ENCODE measurements at places on chromosomes 1 and 21.

- DNase-seq: no peak
These were observed 19.3 kb upstream of the KLHDC8A start for GRCh38 chr1:205375835-205376545.

GRCh38 chr1:225567789-225568188 is 85.1 kb downstream of the ENAH start:
- DNase-seq: peak; percentile 36

DNA sequence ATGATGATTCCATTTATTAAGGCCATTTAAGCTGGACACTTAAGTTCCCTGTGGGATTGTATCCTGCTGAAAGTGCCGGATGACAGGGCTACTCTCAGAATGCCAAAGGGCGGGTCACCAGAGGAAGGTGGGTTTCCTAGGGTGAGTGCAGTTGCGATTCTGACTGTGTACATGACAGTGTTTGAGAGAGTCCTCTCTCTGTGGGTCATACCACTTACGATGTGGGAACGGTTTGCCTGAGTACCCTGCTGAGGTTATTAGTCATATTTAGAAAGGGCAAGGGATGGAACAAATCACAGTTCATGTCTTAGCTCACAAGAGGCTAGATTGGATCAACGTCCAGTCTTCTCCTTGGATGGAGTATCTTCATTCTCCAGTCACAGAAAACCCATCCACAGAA is 461.9 kb downstream of the CAMTA1 start:
- no peak for DNase-seq

GRCh38 chr1:88466011-88466410 is 218.1 kb upstream of the PKN2 start:
- DNase-seq: no peak

GRCh38 chr1:219399446-219399845 is 213.5 kb downstream of the ZC3H11B start:
- DNase-seq: no peak

- DNase-seq: no peak
These were observed 497.0 kb upstream of the USP24 start for GRCh38 chr1:55712148-55712547.

DNA sequence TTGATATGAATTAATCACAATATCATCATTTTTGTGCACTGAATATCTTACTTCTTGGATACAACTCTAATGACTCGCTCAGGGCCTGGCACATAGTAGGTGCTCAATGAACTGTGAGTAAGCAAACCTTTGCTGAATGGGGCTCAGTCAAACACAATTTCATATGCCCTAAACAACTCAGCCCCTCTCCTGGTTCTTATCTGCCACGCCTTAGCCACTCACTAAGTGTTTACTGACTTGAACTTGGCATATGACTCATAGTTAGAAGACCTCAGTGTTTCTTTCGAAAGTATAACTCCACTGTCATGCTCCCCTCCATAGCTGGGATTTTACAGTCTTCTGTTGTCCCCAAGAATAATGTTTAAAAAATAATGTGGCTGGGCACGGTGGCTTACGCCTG is 4.8 kb upstream of the IFNLR1 start:
- peak; percentile 47 for DNase-seq

- no peak for DNase-seq
These were observed 13.9 kb upstream of the TMEM222 start for GRCh38 chr1:27307874-27308598.

DNA sequence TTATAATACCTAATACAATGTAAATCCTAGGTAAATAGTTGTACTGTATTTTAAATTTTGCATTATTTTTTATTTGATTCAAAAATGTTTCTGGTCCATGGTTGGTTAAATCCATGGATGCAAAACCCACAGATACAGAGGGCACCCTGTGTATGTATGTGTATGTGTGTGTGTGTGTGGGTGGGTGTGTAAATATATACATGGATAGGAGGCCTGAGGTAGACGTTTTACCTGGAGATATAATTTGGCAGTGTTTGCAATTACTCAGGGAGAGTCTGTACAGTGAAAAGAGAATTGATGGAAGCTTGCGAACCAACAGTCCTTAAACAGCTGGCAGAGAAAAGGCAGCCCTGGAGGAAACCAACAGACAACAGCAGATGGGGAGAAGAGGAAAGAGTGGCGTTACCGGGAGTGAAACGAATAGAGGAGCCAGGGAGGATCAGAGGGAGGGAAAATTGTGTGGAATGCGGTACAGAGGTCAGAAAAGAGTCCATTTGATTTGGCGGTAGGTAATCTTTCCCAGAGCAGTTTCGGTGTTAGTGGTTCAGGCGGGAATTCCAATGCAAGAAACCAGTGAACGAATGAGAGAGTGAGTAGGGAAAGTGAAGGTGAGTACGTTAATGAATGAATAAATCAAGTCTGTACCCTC is 47.9 kb upstream of the NBL1 start:
- peak; percentile 33 for DNase-seq

DNA sequence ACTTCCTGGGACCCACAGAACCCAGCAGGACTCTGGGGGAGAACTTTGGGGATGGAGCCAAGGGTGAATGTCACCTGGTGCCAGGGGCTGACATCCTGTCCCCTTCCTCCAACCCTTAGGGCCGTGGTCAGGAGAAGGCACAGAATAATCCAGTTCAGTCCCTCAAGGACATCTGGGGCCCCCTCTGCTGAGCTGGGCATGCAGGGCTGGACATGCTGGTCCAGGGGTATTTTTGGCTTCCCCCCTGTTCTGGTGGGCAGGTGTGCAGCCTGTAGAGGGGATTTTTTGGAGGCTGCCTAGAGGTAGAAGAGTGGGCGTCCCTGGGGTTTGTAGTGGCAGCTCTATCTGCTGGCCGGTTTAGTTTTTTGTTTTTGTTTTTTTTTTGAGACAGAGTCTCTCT is 3.4 kb upstream of the CROCC start:
- DNase-seq: no peak

DNA sequence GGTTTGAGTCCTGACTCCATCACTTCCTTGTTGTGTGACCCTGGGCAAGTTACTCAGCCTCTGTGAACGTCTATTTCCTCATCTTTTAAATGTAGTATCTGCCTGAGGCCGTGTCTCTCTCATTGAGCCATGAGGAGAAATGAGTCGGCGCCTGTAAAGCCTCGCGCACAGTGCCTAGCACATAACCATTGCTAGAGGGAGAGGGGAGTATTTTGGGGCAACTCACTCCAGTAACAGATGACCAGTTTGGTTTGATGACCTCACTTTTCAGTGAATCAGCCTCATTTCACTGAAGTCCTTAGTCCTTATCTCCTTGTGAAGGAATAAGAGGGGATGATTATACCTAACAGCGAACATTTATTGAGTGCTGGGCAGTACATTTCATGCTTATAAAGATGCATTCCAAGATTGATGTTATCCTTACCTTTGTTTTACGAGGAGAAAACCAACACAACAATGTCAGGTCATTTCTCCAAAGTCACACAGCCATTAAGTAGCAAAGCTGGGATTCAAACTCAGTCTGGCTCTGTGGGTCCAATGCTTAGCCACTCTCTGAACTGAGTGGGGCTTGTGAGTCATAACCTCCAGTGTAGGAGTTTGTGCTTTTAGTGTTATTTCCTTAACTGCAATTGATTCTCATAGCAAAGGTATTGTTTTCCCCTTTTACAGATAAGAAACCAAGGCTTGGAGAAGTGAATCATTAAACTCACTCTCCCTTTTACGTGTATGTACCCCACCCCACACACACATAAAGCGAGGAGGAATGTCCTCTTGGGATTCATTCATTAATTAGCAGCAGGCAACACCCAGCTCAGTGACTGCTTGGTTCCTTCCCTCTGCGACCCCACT is 25.9 kb downstream of the KCNC4 start:
- peak; percentile 29 for DNase-seq

- no peak for DNase-seq
These were observed 66.0 kb downstream of the BCAR3 start for GRCh38 chr1:93615582-93616150.

DNA sequence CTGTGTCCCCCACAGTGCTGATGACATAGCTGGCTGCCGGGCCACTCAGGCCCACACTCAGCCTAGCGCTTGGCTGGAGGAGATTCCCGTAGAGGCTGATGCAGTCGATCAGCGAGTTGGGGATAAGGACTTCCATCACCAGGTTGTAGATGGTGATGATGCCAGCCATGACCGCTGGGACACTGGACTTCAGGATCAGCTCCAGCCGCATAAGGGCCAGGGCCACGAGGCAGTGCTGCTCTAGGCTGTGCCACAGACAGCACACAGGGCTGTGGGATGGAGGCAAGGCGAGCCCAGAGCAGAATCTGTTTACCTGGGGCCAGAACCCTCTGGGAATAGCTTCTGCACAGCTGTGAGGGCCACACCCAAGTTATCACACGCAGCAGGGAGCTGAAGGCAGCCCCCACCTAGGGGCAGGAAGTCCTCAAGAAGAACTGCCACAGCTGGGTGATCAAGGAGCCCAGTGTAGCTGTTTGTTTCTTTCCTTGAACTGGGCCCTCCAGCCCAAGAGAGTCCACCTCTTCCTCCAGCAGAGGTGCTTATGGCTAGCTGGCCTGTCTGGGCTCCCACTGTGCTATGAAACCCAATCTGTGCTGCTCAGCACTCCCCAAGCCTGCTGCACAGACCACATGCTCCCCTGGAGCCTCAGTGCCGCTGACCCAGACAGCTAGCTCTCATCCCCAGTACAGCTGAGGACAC is 6.2 kb downstream of the SLC2A1 start:
- DNase-seq: peak; percentile 88

DNA sequence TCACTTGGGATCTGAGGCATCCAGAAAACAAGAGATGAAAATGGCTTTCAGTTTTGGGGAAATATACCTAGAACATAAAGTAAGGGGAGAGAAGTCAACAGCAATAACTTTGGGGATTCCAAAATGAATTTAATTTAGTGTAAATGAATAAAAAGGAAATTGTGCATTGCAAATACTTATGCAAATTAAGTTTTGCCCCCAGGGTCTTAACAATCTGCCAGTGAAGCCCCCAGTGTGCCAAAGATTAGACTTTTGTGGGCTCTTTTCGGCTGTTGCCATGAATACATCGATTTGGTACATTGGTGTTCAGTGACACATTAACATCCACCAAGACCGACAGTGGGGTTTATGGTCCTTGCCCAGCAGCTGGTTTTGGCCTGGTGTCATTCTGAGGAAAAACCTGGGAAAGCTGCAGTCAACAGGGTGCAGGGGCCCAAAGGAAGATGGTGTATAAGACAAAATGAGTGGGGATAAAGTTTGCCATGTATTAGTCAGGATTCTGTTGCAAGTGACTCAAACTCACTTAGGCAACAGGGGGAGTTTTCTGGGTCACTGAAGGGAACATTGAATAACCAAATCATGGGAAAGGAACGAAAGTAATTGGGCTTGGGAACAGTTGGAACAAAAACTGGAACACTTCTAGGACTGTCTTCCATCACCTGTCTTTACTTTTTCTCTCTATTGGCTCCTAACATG is 30.2 kb upstream of the IGSF3 start:
- no peak for DNase-seq

GRCh38 chr1:210330279-210330866 is 1.7 kb downstream of the HHAT start:
- peak; percentile 94 for DNase-seq

DNA sequence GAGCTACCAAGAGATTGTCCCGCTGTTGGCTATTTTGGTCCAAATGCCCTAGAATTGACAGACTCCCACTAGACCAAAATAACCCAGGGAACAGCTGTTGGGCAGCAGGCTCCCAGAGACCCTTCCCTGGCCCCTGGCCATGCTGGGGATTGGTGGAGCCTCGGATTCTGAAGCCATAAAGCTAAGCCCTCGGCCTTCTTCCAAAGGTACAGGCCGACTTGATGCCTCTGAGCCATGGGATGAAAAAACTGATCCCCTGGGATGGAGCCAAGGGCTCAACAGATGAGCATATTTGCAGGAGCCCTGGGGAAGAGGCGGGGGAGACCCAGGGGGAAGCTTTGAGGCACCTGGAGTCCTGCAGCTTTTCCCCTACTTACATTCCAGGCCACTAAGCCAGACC is 1.0 kb upstream of the LRRC38 start:
- DNase-seq: no peak

- no peak for DNase-seq
These were observed 28.5 kb upstream of the SLC6A9 start for GRCh38 chr1:44059664-44060355.

DNA sequence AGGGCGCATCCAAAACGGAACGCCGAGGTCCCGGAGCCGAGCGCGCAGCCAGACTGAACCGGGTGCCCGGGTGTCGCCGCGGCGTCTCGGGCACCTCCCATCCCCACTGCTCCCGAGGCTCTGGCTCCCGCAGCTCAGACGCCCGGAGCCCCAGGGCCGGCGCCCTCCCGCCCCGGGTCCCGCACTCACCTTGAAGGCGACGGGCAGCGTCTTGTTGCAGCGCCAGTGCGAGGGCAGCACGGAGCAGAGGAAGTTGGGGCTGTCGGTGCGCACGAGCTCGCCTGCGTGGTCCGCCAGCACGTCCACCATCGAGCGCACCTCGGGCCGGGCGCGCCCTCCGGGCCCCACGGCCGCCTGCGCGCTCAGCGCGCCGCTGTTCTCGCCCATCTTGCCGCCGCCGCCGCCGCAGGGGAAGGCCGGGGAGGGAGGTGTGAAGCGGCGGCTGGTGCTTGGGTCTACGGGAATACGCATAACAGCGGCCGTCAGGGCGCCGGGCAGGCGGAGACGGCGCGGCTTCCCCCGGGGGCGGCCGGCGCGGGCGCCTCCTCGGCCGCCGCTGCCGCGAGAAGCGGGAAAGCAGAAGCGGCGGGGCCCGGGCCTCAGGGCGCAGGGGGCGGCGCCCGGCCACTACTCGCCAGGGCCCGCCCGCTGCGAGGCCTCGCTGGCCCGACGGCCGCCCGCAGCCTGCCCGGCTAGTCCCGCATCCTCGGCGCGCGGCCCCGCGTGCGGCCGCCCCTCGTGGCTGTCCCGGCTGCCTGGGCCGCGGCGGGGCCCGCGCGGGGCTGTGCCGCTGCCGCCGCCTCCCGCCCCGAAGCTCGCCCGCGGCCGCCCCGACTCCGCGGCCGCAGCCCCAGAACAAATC is 447 bp downstream of the RUNX3 start:
- DNase-seq: peak; percentile 51

DNA sequence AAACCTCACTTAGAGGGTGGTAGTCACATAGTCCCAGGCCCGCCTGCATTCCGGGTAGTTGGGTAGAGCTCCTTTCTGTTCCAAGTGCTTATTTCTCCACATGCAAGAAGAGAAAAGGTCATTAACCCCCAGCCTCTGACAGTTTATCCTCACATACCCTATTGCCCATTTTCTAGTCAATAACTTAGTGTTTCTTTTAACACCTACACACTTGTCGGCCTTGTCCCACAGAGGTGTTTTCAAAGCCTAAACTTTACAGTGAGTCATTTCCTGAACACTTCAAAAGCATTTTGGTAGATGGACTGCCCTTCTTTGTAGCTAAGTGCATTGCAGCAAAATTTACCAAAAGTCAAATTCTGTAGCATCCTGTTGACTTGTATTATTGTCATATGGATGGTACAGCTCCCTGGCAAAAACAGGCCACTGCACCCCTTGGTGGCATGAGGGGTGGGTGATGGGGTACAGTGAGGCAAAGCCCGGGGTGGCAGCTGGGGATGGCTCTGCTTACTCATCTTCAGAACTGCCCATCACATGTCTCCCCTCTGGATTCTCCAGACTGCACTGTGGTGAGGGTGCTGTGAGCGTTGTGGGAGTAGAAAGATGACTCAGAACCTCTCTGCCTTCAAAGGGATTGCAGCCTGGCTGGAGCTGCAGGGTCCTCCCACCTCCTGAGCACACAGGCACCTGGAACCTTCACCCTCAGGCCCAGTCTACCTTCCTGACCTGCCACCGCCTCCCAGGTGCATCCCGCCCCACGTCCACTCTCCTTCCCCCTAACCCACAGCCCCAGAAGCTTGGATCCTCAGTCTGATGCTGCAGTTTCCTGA is 45.8 kb upstream of the DMRTB1 start:
- no peak for DNase-seq

All from hematopoietic multipotent progenitor cell treated with erythropoietin and hydrocortisone succinate and interleukin-3 and kit ligand, for 6 days (in vitro differentiated cells).